NCI-H1417 (cell line): ENCODE measurements at places on chromosomes 11 and 22.
A peak's percentile ranks its signal among the peaks of the same experiment; 100 is the strongest.

DNA sequence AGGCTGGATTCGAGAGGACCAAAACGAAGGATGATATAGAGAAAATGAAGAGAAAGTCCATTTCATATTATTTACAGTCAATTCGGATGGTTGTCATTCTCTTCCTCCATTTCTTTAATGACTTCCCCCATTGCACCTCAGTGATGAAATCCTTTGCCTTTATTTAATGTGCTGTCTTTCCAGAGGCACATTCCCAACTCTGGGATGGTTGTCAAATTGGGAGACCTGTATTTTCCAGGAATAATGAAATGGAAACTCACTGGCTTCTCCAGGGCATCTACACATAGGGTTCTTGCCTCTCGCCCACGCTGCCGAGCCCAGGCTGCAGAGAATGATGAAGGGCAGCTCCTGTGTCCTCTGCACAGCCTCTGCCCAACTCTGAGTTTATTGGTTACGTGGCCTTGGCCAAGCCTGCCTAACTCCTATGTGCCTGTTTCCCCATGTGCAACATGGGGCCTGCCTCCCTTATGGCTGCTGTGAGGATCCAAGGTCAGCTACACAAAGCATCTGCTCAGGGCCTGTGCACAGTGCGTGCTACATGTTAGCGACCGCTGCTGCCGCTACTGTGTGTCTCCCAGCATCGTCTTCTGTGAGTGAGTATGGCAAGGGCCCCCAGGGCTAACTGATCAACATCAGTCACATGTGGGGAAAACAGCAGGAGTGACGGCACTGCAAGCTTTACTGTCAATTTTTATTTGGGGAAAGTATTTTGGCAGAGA is 81.5 kb upstream of the BID start:
- DNase-seq: no peak

DNA sequence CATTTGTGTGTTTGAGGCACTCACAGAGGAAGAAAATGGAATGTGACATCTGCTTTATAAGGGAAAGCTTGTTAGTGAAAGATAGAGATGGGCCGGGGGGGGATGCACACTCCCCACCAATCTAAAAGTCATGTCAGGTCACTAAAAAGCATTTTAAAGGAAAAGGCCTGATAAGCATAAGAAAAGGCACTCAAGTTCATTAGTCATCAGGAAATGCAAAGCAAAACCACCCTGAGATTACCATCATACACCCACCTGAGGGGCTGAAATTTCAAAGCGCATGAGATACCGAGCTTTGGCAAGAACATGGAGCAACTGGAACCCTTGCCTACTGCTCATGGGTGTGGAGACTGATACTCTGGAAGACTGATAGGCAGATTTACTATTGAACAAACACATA is 77.9 kb upstream of the ANO1 start:
- no peak for DNase-seq

DNA sequence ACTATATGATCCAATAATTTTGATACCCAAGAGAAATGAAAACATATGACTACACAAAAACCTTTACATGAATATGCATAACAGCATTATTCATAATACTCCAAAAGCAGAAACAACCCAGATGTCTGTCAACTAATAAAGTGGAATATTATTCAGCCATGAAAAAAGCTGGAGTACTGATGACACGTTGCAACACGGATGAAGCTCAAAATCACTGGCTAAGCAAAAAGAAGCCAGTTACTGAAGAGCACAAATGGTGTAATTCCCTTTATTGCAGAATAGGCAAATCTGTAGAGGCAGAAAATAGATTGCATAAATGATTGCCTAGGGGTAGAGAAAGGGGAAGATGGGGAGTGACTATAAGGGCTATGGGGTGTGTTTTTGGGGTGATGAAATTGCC is 117.6 kb upstream of the FGF3 start:
- DNase-seq: no peak

- no peak for DNase-seq
Measured at GRCh38 chr11:83554876-83555275, 268.7 kb upstream of the CCDC90B start.

DNA sequence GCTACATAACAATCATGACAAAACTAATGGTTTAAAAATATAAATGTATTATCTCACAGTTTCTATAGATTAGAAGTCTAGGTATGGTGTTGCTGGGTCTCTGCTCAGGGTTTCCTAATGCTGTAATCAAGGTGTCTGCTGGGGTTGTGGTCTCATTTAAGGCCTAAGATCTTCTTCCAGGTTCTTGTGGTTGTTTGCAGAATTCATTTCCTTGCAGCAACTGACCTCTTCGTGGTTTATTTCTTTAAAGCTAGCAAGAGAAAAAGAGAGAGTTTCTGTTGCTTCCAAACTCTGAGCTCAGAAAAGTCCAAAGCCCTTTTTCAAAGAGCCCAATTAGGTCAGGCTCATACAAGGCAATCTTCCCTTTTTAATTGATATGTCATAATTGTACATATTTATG is 452.7 kb upstream of the CCDC179 start:
- no peak for DNase-seq

GRCh38 chr11:20025332-20025840 is 134.9 kb downstream of the DBX1 start:
- DNase-seq: no peak

GRCh38 chr11:108853151-108853550 is 188.3 kb downstream of the DDX10 start:
- DNase-seq: no peak

- DNase-seq: no peak
Measured at GRCh38 chr11:60985991-60986915, 14.8 kb downstream of the CD6 start.

DNA sequence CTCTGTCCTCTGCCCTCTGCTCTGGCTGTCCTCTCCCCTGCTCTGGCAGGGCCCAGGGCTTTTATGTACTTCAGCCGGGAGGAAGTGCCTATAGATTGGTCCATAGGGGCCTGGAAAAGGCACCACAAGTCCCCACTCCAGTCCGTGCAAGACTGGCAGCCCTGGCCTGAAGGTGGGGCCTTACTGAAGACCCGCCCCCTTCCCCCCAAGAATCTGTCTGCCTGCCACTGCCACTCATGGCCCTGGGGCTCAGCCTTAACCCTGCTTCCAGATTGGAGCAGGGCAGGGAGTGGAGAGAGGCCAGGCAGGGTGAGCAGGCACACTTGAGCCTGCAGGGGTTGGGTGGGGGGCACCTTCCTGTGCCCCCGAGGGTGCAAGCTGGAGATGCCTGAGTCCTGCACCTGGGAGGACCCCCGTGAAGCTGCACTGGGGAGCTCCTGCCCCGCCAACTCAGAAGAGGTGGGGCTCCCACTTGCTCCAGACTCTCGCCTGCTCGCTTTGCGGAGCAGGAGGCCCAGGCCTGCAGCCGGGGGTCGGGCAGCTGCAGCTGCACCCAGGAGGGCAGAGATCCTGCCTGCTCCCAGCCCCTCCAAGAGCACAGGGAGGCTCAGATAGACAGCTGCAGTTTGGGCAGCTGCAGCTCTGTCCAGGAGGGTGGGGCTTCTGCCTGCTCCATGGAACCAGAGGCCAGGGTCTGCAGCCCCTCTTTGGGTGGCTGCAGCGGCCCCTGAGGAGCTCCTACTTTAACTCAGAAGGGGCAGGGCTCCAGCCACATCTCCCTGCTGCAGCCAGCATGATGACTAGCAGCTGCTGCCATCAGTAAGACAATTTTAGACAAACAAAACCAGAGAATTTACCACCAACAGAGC is 51.0 kb upstream of the SC5D start:
- DNase-seq: no peak

DNA sequence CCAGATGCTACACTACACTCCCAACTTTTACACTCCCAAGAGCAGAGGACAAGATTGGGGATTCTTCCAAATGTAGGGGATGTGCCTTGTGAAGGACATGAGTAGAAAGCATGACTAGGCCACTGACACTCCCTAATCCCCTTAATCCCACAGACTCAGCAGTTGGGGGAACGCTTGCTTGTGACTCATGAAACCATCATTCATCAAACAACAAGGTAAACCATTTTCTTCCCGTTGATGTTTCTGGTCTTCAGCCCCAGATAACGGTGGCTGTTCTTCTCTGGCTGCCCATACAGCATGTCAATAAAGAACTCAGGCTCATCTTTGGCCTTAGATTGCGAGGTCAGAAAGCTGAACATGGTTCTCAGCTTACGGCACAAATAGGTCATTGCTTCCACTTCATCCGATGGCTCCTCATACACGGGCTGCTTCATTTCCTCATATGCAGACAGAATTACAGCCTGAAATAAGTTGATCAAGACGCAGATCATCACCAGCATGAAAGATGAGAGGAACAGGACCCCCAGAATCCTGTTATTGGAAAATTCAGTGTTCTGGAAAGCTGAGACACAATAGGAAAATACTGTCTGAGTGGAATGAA is 6.4 kb upstream of the CDPF1 start:
- no peak for DNase-seq

GRCh38 chr11:69116671-69117070 is 39.1 kb upstream of the SMIM38 start:
- no peak for DNase-seq

GRCh38 chr11:2190657-2191471 is 19.2 kb upstream of the TH start:
- peak; percentile 99 for DNase-seq

GRCh38 chr11:89125298-89125697 is 52.4 kb upstream of the TYR start:
- no peak for DNase-seq

DNA sequence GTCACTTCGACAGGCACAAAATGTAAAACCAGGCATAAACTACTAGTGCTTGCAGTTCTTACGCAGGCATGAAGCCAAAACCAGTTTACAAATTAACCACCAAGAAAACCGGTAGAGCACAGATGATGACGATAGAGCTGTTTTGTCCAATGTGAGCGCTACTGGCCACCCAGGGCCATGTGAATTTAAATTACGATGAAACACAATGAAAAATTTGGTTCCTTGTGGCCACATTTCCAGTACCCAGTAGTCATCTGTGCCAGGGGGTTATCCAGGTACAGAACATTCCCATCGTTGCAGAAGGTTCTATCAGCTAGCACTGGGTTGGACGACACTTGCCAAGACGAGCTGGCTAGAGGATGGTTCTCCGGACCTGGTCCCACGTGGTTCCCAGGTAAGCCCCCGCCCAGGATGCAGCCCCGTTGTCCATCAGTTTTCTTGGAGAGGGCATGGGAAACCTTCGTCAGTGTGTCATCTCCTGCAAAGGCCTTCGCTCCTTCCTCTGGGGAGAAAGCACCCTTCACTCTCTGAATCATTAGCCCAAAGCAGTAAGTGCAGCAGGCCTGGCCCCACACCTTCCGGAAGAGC is 1.1 kb upstream of the CD81 start:
- no peak for DNase-seq

DNA sequence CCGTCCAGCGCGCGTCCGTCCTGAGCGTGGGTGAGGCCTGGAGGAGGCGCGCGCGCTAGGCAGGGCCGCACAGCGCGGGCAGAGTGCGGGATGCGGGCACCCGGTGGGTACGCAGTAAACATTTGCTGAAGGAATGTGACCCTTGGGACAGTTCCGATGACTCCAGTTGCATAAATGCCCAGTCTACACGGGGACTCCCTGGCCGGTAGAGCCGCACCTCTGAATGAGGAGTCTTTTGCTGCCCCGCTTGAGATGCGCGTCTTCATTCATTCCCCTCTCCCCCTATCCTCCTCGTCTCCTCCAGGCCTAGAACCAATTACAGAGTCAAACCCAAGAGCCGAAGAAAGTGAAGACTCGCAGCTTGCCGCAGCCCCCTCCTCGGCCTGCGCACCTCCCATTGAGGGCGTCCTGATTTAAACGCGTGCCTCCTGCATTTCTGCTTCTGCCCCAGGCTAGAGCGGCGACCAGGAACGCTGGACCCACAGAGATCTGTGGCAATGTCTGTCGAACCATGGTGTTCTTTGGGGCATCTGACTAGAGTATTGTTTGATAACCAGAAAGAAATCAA is 729 bp upstream of the CHKB start:
- no peak for DNase-seq

DNA sequence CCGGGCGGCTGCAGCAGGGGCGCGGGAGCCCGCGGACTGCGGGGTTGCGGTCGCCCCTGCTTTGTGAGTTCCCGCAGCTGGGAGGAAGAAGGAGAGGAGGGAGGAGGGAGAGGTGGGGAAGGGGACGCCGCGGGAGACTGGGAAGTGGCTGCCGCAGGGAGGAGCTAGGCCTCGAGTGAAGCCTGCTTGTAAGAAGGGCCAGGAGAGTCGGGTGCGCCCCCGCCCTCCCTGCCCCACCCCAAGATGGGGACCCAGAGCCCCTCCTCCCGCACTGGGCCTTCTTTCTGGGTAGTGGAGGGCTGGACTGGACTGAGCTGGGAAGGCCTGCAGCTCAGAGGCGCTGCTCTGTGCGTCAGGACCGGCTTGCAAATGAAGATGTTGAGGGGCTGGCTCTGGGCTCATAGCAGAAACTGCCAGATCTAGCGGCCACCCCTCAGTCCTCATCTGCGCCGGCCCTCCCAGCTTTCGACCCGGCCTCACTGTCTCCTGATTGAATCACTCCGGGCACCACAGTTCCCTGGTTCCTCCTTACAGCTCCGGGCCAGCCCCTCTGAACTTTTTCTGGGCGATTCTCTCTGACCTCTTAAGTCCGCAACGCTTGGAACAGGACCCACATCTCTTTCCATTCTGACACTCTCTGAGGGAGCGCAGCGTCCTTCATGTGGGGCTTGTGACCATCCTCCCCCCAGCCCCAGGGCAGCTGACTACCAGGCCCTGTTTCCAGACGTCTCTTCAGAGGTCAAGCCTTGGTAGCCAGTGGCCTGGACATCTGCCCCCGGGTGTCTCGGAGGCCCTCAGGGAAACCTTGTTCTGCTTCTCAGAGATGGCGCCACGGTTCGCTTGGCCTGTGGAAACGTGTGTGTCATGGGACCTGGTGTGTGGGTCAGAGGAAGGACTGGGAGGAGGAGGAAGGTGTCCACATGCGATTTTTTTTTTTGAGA is 21.9 kb downstream of the SERPINH1 start:
- peak; percentile 85 for DNase-seq

- DNase-seq: no peak
Measured at GRCh38 chr11:7672960-7673723, at the start of gene CYB5R2. Gene CYB5R2, minus strand, starts transcription at chr11:7673500. Its CDS starts 675 bp downstream, at chr11:7672825.

DNA sequence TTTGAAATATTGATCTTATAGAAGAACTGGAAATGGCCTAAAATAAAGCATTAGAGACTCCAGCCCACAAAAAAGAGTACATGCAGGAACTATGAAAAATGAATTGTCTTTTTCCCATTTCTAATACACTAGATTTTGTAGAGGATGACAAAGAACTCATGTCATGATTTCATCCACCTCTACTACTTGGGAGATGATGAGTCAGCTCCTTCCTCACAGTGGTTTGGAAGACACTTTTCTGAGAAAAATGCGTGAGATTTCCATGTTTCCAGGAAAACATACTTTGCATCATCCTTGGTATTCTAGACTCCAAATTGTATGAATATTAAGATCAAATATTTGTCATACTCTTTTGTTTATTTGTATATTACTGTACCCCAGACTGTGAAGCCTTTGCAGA is 500.5 kb downstream of the FAM181B start:
- DNase-seq: no peak

GRCh38 chr22:38412435-38413084 is 42.4 kb downstream of the KCNJ4 start:
- peak; percentile 22 for DNase-seq

- no peak for DNase-seq
Measured at GRCh38 chr11:62140304-62141110, 16.7 kb downstream of the INCENP start.

- no peak for DNase-seq
Measured at GRCh38 chr11:28627690-28628255, 519.6 kb downstream of the METTL15 start.

- peak; percentile 20 for DNase-seq
Measured at GRCh38 chr11:1410366-1411291, 20.9 kb downstream of the BRSK2 start.
